AG09309 (cell line): ENCODE measurements at places on chromosomes 13 and 19.

GRCh38 chr19:45558399-45558878 is 26.2 kb downstream of the OPA3 start:
- DNase-seq = no peak

DNA sequence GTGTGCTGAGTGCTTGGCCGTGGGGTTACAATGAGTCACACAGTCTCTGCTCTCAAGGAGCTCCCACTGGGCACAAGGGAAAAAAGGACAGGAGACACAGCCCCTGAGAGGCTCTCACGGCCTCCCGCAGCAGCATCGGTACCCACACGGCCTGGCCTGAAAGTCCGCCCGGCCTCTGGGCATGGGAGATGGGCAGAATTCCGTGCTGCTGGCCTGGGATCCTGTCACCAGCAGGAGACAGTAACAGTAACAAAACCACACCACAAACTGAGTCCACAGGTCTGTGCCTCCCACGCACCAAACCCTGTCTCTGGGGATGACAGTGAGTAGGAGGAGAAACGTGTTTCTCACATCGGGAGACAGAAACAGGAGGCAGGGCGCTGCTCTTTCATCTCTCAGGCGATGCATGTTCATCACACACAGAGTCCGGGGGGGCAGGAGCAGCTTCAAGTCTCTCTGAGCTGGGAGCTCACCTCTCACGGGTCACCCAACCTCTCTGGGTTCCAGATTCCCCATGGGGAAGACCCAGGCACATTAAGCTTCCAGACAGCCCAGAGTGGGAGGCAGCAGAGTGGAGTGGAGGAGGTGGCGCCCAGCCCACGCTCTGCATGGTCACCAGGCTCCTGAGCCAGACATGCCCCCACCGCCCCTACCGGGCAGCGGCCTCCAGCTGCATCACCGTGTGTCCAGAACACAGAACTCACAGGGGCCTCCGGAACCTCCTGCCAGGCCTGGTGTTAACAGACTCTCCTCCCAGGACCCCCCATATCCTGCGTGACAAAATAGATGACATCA is 124.7 kb upstream of the VSTM2B start:
- no peak for DNase-seq

- peak; percentile 35 for DNase-seq
Measured at GRCh38 chr13:49499889-49500660, 4.3 kb downstream of the PHF11 start.

DNA sequence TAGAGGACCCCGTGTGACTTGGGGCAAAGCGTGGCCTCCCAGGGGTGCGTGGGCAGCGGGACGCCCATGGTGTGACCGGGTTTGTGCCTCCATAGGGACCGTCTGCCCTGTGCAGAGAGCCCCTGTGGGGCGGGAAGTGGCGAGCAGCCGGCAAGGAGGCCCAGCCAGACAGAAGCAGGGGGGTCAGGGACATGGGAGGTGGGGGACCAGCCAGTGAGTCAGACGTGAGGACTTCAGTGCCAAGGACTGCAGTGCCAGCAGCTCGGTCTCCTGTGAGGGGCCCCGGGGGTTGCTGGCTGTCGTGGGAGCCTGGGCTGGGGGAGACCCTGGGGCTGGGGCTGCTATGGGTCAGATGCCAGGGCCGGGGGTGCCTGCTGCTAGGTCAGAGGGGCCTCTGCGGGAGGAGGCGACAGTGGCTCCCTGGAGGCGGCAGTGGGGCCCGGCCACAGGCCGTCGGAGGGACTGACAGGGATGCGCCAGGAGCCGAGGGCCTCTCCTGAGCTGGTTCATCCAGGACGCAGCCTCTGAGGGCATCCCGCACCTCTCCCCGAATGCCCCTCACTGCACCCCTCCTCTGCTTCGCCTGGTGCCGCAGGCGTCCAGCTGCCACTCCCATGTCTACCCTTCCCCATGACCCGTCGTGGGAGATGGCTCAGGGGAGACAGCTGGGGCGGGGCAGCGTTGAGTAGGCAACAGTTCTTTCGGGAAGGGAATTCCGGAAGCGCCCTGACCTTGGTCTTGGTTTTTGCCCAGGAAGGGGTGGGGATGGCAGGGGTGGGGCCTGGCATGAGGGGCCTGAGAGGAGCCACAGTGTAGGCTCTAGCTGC is 80.0 kb downstream of the KDM4B start:
- no peak for DNase-seq

GRCh38 chr19:13164343-13165161 is 14.3 kb downstream of the IER2 start:
- no peak for DNase-seq

DNA sequence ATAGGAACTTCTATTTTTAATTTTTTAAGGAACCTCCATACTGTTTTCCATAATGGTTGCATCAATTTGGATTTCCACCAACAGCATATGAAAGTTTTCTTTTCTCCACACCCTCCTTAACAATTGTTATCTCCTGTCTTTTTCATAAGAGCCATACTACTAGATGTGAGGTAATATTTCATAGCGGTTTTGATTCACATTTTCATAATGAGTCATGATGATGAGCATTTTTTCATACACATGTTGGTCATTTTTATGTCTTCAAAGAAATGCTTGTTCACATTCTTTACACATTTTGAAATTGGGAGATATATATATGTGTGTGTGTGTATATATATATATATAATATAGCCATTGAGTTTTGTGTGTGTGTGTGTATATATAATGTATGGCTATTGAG is 420.3 kb upstream of the PCDH9 start:
- DNase-seq = no peak

DNA sequence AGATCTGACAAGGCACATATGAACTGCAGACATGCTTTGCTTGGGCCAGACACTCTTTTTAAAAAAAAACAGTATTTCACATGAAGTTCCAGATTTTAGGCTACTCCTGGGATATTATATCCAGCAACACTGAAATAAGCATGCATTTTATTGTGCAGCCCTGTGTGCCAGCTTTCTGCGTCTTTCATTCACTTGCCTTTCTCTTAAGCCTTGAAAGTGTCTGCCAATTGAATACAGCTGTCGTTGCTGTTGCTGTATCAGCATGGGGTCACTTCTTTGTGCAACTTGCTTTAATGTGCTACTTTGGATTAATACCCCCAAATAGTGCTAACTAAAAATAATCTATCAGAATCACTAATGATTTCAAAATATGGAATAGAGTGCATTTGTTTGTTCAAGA is 657.8 kb downstream of the SLITRK6 start:
- DNase-seq = no peak

- DNase-seq = peak; percentile 94
Measured at GRCh38 chr13:37656247-37656940, 57.8 kb upstream of the POSTN start.

DNA sequence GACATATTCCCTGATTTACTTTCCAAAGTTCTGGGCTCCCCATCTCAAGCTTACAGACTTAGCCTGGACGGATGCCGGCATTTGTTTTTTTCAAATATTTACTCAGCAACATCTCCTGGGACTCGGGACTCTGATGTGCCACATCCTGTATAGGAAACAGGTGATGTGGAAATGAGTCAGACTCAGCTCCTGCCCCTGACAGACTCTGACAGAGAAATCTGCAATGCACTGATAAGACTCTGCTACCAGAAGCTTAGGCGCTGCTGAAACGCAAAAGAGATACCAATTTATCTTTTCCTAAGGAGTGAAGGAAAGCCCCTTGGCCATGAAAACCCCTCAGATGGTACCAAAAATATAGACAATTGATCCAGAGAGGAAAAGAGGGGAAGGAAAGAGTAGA is 16.2 kb downstream of the LAIR2 start:
- DNase-seq = no peak

- DNase-seq = no peak
Measured at GRCh38 chr19:13146763-13147563, 3.2 kb downstream of the STX10 start.

GRCh38 chr19:7607874-7608560 is 12.4 kb downstream of the CAMSAP3 start:
- DNase-seq = no peak

DNA sequence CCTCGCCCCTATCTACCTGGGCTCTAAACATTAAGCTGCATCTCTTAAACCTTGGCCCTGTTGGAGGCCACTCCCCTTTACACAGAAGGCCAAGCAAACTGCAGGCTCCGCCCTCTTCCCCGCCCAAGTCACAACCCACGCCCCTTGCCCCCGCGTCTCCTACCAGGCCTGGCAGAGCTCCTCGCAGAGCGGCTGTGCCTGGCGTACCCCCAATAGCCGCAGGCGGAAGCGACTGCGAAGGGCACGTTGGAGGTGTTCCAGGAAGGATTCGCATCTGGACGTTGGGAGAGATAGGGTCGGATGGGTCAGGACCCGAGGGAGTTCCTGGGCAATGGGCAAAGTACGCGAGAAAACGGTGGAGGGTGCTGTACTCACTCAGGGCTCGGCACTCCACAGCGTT is 5.9 kb downstream of the RTBDN start:
- DNase-seq = no peak

GRCh38 chr13:48728226-48728625 is 74.5 kb downstream of the CYSLTR2 start:
- no peak for DNase-seq

GRCh38 chr13:23268441-23268840 is 87.7 kb downstream of the SGCG start:
- no peak for DNase-seq

DNA sequence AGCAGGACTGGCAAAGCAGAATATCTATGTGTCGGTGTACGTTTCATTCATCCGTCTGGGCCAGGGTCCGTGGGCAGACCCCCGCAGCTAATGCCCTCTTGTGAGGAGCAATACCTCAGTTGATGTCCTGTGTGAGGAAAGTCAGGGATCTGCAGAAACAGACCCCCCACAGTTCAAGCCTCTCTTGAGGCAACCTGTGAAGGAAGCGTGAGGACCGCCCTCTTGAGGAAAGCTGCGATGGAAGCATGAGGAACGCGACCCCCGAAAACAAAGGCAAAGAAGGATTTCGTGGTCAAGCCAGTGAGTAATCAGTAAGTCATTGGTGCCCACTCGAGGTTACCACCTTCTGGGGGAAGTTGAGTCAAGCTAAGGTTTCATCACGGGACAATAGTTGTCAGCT is 20.9 kb upstream of the ZNF83 start:
- DNase-seq = no peak

GRCh38 chr19:41410336-41411054 is 12.9 kb downstream of the BCKDHA start:
- no peak for DNase-seq

DNA sequence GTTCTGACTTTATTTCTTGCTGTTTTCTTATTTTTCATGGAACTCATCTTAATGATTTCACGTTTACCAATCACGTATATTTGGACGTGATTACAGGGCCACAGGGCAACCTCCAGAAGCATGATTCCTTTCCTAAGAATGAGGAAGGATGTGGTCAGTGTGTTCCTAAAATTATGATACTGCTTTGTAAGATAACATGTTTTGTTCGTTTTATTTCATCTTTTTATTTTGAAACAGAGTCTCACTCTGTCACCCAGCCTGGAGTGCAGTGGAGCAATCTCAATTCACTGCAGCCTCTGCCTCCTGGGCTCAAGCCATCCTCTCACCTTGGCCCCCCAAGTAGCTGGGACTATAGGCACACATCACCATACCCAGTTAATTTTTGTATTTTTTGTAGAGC is 24.8 kb upstream of the LAIR1 start:
- no peak for DNase-seq

DNA sequence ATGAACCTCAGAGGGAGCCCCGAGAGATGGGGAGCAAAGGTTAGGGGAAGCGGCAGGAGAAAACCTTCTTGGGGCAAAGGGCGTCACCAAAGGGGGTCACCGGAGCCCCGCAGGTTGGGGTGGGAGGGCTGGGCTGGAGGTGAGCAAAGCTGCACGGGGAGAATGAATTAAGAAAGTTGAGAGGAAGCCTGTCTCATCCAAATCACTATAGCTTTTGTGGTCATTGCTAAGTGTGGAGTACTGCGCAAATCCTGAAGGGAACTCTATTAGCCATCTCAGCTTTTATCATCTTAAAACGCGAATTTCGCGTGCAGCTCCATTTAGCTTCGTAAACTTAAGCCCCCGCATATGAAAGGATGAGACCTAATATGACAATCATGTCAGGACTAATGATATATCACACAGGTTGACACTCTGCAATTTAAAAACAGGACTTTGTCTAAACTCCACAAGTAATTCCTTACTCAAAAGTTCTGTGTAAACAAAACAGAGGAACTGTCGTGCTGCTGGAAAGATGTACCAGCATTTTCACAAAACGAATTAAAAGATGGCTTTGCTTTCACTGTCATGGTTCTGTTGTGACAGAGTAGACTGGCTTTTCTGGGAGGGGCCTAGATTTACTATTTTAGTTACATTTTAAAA is 631 bp downstream of the LACC1 start:
- no peak for DNase-seq

DNA sequence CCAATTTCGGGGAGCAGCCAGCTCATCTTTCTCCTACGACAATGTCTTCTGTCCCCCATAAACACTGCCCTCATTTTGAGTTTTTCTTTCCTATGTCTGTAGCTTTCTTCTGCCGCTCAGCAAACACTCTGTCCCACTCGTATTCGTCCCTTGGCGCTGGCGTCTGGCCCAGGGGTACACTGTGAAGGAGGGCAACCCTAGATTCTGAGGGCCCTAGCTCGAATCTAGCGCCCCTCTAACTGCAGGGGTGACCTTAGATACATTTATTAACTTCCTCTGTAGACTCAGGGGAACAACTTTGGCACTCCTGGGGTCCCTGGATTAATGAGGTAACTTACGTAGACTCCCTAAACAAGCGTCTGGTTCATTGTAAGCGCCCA is 677 bp upstream of the LRCH1 start:
- DNase-seq = no peak

GRCh38 chr13:37369616-37370015 is 229.0 kb downstream of the POSTN start:
- no peak for DNase-seq

DNA sequence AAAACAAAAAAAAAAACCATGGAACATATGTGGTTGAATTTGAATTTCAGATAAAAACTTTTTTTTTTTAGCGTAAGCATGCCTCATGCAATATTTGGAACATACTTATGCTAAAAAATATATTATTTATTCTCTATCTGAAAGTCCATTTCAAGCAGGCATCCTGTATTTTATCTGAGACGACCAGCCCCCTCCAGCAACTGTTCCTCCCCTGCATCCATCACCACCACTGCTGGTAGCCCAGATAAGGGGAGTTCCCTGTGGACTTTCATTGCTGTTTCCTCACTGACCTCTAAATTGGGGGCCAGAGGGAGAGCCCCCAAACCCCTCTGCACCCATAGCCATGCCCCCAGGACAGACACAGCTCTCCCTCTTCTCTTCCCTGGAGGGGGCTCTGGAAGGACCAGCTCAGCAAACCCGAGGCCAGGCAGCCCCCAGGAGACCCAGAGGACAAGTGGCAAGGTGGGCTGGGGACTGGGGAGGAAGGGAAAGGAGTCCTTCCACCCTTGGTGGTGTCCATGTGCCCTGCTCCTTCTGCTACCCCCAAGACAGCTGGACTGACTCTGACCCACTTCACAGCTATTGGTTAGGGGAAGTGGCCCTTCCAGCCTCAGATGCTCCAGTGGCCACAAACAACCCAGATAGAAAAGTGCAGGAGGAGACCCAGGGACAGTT is 6.6 kb upstream of the SIGLEC12 start:
- DNase-seq = no peak

DNA sequence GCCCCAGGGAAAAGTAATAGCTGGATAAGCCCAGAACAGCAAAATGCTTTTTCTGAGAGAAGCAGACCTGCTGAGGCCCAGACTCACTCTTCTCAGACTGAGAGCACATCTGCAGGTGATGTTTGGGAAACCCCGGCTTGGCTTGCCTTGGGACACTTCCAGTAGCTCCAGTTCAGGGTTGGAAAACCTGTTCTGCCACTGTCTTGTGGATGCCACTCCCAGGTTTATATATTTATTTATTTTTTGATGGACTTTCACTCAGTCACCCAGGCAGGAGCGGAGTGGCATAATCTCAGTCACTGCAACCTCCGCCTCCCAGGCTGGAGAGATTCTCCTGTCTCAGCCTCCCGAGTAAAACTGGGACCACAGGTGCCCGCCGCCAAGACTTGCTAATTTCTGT is 8.0 kb upstream of the SMARCA4 start:
- DNase-seq = no peak

GRCh38 chr13:29785978-29786377 is 64.4 kb downstream of the UBL3 start:
- DNase-seq = no peak
